ENCODE measurements at places on chromosomes 3 and 15.

- H3K4me1 ChIP-seq: no peaks in the 10 kb centered on the region
- DNase-seq: no peak
- H3K4me3 ChIP-seq: no peak overlapping the region
- no peaks in the 10 kb centered on the region for H3K36me3 ChIP-seq
- no peak overlapping the region for H3K27ac ChIP-seq
- H3K27me3 ChIP-seq: no peaks in the 10 kb centered on the region
Observed at GRCh38 chr3:144403040-144403457, 431.4 kb downstream of the DIPK2A start.

- DNase-seq: no peak
- H3K27ac ChIP-seq: no peak overlapping the region
- no peak overlapping the region for H3K4me3 ChIP-seq
- H3K36me3 ChIP-seq: no peaks in the 10 kb centered on the region
- no peaks in the 10 kb centered on the region for H3K4me1 ChIP-seq
- peaks cover 6% of the 10 kb centered on the region for H3K27me3 ChIP-seq
Observed at GRCh38 chr15:66211670-66212562, 41.6 kb downstream of the MEGF11 start.

- H3K27ac ChIP-seq: no peak overlapping the region
- no peaks in the 10 kb centered on the region for H3K27me3 ChIP-seq
- H3K4me1 ChIP-seq: no peaks in the 10 kb centered on the region
Observed at GRCh38 chr3:55369141-55369847, 117.8 kb downstream of the WNT5A start.

- H3K27me3 ChIP-seq: no peaks in the 10 kb centered on the region
- H3K4me3 ChIP-seq: no peak overlapping the region
- DNase-seq: no peak
- H3K36me3 ChIP-seq: peaks cover 41% of the 10 kb centered on the region
Observed at GRCh38 chr3:152466784-152467183, 198.1 kb downstream of the MBNL1 start.

- peak; percentile 98 for DNase-seq
- peak within 1 kb of the TSS; percentile 97 for H3K27ac ChIP-seq
- no peaks in the 10 kb centered on the region for H3K27me3 ChIP-seq
Observed at GRCh38 chr3:50567386-50568167, at the start of gene C3orf18. TSS of gene C3orf18 (minus strand) at chr3:50567747. CDS start at chr3:50565699, 2,048 bp downstream.

DNA sequence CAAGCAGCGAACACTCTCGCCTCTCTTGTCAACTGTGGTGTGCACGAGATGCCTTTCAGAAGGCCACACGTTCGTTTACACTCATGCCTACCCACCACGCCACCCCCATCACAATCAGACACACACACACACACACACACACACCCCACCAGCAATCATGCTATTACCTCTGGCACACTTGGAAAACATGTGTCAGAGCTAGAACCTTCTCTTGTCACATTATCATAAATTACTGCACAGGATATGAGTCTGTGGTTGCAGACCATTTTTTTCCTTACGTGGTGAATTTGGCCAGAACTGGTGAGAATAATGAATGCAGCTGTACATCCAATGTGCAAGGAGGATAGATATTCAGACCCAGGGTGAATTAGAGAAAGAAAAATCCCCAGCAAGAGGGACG is 52.4 kb downstream of the TRIM69 start:
- no peak overlapping the region for H3K4me3 ChIP-seq
- peaks cover 30% of the 10 kb centered on the region for H3K4me1 ChIP-seq
- H3K36me3 ChIP-seq: no peaks in the 10 kb centered on the region
- peak; percentile 59 for DNase-seq
- H3K27me3 ChIP-seq: no peaks in the 10 kb centered on the region

GRCh38 chr15:39969002-39969394 is 35.1 kb downstream of the EIF2AK4 start:
- H3K36me3 ChIP-seq: peaks cover 32% of the 10 kb centered on the region
- no peak overlapping the region for H3K27ac ChIP-seq
- no peak overlapping the region for H3K4me3 ChIP-seq
- H3K27me3 ChIP-seq: no peaks in the 10 kb centered on the region
- peaks cover 11% of the 10 kb centered on the region for H3K4me1 ChIP-seq

GRCh38 chr3:135792858-135793475 is 172.6 kb upstream of the PPP2R3A start:
- H3K4me1 ChIP-seq: no peaks in the 10 kb centered on the region
- no peak overlapping the region for H3K27ac ChIP-seq
- no peaks in the 10 kb centered on the region for H3K36me3 ChIP-seq
- no peak overlapping the region for H3K4me3 ChIP-seq
- no peak for DNase-seq

DNA sequence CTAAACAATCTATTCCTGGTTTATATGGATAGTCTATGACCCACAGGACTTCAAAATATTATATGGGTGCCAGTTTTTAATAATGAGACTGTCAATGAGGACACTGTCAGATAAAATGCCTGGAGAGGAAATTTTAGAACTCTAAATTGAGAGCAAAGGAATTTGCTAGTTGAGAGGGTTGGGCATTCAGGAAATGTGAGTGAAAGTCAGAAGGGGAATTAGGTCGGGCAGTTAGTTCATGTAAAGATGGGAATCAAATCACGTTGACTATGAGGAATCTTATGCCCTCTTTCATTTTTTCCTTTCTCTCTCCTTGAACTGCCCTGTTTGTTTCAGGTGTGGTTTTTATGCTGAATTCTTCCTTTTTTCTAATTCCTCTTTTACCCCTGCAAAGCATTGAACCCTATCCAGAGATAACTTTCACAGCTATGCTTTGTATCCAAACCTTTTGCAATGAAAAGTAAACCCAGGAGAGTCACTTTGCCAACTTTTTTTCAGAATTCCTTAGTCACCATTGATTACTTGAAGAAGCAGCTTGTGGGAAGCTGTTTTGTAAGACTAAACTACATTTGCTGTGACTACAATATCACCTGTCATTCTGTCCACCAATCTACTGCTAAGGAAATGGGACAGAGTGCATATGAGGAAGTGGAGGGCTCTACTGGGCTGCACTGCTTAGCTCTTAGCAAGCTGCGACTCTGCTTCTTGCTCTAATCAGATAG is 27.8 kb downstream of the CHP1 start:
- no peak overlapping the region for H3K4me3 ChIP-seq
- DNase-seq: no peak
- no peaks in the 10 kb centered on the region for H3K27me3 ChIP-seq

GRCh38 chr3:172536505-172536904 is 13.3 kb upstream of the TNFSF10 start:
- no peak for DNase-seq
- peaks cover 66% of the 10 kb centered on the region for H3K4me1 ChIP-seq
- H3K36me3 ChIP-seq: peaks cover 36% of the 10 kb centered on the region
- no peak overlapping the region for H3K4me3 ChIP-seq

DNA sequence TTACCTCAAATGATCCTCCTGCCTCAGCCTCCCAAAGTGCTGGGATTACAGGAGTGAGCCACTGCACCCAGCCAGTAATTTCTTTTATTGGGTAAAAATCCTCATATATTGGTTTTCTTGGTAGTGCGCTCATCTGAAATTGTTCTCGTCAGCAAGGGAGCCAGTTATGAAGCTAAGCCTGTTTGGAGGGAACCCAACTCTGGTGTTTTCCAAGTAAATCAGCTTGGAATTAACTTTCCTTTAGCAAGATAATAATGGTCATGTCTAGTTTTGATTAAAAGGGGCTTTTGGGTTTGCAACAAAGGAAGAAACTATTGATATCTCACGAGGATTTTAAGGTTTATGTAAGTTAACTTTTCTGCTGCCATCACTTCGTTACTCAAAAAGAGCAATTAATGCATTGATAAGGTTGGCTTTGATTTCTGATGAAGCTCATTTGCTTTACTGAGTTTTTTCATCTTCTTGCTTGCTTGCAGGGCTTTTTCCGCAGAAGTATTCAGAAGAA is 72.7 kb downstream of the RARB start:
- H3K36me3 ChIP-seq: no peaks in the 10 kb centered on the region
- H3K27ac ChIP-seq: no peak overlapping the region
- no peak for DNase-seq

GRCh38 chr3:195808741-195809290 is 2.9 kb downstream of the MUC4 start:
- peaks cover 2% of the 10 kb centered on the region for H3K27me3 ChIP-seq
- H3K27ac ChIP-seq: no peak overlapping the region
- DNase-seq: no peak
- peaks cover 42% of the 10 kb centered on the region for H3K4me1 ChIP-seq

DNA sequence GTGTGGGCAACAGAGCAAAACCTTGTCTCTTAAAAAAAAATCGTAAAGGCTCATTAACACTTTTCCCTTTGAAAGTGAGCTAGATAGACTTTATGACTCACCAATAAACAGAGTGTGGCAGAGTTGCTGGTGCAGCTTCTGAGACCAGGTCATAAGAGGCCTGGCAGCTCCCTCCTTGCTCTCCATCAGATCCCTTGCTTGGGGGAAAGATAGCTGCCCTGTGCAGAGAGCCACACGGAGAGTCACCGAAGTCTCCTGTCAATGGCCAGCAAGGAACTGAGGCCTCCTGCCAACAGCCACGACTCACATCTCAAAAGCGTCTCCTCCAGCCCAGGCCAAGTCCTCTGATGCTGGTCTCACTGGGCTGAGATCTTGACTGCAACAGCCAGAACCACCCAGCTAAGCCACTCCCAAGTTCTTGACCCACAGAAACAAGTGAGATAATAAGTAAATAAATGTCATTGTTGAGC is 8.7 kb upstream of the GP9 start:
- peaks cover 6% of the 10 kb centered on the region for H3K36me3 ChIP-seq
- peaks cover 12% of the 10 kb centered on the region for H3K27me3 ChIP-seq
- DNase-seq: no peak
- H3K4me1 ChIP-seq: peaks cover 8% of the 10 kb centered on the region
- no peak overlapping the region for H3K27ac ChIP-seq

- no peak for DNase-seq
- no peaks in the 10 kb centered on the region for H3K36me3 ChIP-seq
- H3K4me3 ChIP-seq: no peak overlapping the region
- H3K4me1 ChIP-seq: no peaks in the 10 kb centered on the region
- no peaks in the 10 kb centered on the region for H3K27me3 ChIP-seq
Observed at GRCh38 chr3:39977058-39977794, 167.8 kb downstream of the MYRIP start.

DNA sequence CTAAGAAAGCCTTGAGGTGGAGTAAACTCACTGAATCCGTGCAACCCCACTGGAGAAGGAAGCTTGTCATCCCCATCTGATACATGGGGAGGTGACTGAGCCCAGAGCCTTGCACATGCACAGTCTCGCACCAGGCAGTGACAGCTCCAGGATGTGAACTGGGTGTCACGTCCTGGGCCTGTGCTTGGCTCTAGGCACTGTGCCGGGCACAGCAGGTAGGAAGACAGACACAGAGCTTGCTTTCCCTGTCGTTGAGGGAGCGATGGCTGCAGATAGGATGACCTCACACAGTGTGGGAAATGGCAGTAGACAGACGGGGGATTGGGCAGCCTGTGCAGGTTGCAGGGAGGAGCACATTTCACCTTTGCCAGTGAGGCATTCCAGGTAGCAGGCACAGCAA is 12.2 kb upstream of the ATP2B2 start:
- H3K4me3 ChIP-seq: no peak overlapping the region
- peaks cover 14% of the 10 kb centered on the region for H3K27me3 ChIP-seq
- no peak overlapping the region for H3K27ac ChIP-seq
- no peak for DNase-seq
- H3K36me3 ChIP-seq: no peaks in the 10 kb centered on the region
- no peaks in the 10 kb centered on the region for H3K4me1 ChIP-seq

- H3K27ac ChIP-seq: no peak overlapping the region
- DNase-seq: no peak
- H3K36me3 ChIP-seq: no peaks in the 10 kb centered on the region
- H3K4me3 ChIP-seq: no peak overlapping the region
- peaks cover 5% of the 10 kb centered on the region for H3K27me3 ChIP-seq
- H3K4me1 ChIP-seq: peaks cover 13% of the 10 kb centered on the region
Observed at GRCh38 chr3:171977860-171978259, 61.5 kb upstream of the FNDC3B start.

DNA sequence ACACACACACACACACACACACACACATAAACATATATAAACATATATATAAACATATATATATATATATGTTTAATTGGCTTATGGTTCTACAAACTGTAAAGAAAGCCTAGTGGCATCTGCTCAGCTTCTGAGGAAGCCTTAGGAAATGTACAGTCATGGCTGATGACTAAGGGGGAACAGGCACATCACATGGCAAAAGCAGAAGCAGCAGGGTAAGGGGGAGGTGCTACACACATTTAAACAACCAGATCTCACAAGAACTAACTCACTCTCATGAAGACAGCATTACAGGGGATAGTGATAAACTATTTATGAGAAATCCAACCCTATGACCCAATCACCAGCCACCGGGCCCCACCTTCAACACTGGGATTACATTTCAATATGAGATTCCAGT is 922.9 kb downstream of the SI start:
- H3K36me3 ChIP-seq: no peaks in the 10 kb centered on the region
- H3K4me3 ChIP-seq: no peak overlapping the region
- H3K27me3 ChIP-seq: no peaks in the 10 kb centered on the region
- H3K27ac ChIP-seq: no peak overlapping the region

- DNase-seq: no peak
- H3K27ac ChIP-seq: no peak overlapping the region
- H3K4me1 ChIP-seq: peaks cover 22% of the 10 kb centered on the region
- H3K4me3 ChIP-seq: no peak overlapping the region
Observed at GRCh38 chr15:73605759-73606436, 27.3 kb downstream of the NPTN start.

- H3K36me3 ChIP-seq: no peaks in the 10 kb centered on the region
- H3K27me3 ChIP-seq: peaks cover 24% of the 10 kb centered on the region
- H3K4me3 ChIP-seq: no peak overlapping the region
Observed at GRCh38 chr3:194244167-194244566, 107.0 kb downstream of the CPN2 start.

DNA sequence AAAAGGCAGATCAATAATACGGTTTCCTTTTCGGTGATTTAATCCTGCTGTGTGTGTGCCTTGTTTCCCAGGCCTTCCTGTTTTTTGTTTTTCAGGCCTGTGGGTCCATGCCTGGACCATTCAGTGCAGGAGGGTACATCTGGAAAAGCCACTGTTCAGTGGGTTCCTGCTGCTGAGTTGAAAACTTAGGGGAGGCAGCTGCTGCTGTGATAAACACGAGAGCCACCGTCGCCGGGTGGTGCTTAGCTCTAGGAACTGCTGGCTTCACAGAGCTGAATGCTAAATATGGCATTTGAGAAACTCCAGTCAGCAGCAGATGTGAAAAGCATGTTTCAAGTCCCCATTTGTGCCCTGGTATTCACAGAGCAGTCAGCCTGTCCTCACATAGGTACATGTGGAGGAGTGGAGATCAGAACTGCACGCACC is 44.0 kb downstream of the SYNM start:
- no peaks in the 10 kb centered on the region for H3K36me3 ChIP-seq
- no peak for DNase-seq
- no peak overlapping the region for H3K4me3 ChIP-seq
- no peaks in the 10 kb centered on the region for H3K4me1 ChIP-seq
- no peak overlapping the region for H3K27ac ChIP-seq

DNA sequence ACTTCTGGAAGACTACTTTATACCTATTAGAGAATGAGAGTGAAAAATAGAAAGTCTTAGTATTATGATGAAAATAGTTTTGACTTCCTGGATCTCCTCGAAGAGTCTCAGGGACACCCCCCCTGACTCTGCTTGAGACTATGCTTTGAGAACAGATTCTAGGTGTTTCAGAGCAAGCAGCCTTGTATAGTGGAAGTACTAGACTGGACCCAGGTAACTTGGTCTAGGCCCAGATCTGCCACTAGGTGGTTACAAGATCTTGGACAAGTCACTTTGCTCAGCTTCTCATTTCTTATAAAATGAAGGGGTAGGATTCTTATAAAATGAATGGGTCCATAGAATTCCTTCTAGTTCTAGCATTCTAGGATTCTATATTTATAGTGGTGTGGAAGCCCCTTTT is 9.1 kb downstream of the ABHD5 start:
- DNase-seq: no peak
- peaks cover 27% of the 10 kb centered on the region for H3K36me3 ChIP-seq
- H3K27ac ChIP-seq: no peak overlapping the region
- H3K27me3 ChIP-seq: no peaks in the 10 kb centered on the region
- H3K4me3 ChIP-seq: no peak overlapping the region
- H3K4me1 ChIP-seq: peaks cover 9% of the 10 kb centered on the region
